Hematopoietic multipotent progenitor cell treated with erythropoietin and hydrocortisone succinate and interleukin-3 and kit ligand, for 6 days (in vitro differentiated cells): ENCODE measurements at places on chromosomes 12 and 14.

- peak; percentile 70 for DNase-seq
Observed at GRCh38 chr12:109927622-109928021, 27.5 kb downstream of the TCHP start.

DNA sequence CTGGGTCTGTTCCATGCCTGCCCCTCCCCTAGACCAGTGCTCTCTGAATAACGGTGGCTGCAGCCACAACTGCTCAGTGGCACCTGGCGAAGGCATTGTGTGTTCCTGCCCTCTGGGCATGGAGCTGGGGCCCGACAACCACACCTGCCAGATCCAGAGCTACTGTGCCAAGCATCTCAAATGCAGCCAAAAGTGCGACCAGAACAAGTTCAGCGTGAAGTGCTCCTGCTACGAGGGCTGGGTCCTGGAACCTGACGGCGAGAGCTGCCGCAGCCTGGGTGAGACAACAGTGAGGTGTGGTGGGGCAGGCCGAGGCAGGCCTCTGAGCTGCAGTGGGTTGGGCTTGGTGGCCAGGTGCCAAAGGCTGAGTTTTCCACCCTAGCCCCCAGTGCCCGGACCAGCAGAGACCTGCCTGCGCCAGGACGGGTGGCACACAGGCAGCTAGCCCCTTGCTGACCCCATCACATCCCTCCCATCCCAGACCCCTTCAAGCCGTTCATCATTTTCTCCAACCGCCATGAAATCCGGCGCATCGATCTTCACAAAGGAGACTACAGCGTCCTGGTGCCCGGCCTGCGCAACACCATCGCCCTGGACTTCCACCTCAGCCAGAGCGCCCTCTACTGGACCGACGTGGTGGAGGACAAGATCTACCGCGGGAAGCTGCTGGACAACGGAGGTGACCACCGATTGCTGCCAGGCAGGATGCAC lies 28.2 kb upstream of the LRP1-AS start:
- DNase-seq: peak; percentile 76

- DNase-seq: no peak
Observed at GRCh38 chr12:47785887-47786661, 13.0 kb downstream of the SLC48A1 start.

DNA sequence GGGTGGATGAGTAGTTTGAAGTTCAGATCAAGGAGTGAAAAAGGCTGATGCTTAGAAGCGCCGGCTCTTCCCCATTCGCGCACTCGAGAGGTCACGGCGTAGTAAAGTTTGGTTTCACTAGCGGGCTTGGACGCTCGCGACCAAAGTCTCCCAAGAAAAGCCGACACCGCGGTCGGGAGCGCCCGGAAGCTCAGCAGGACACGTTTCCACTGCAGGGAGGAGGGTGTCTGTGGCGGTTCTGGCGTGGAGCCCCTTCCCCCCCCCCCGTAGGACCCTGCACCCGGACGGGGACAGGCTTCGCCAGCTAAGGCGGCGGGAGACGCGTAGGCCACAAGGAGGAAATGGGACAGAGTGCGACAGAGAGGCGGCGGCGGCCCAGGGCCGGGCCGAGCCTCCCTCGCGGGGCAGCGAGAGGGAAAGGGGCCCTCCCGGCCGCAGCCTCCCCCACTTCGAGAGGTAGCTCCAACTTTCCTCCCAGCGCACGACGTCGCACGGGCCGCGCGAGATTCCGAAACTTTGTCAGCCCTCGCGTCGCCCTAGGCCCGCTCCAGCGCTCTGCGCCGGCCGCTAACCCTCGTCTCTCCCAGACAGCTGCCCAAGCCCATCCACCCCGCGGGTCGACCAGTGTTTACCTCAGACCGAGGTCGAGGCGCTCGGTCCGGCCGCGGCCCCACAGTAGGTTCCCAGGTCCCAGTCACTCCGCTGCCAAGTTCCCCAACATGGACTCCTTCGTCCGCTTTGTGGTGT lies 480 bp downstream of the SCAF11 start:
- peak; percentile 83 for DNase-seq

DNA sequence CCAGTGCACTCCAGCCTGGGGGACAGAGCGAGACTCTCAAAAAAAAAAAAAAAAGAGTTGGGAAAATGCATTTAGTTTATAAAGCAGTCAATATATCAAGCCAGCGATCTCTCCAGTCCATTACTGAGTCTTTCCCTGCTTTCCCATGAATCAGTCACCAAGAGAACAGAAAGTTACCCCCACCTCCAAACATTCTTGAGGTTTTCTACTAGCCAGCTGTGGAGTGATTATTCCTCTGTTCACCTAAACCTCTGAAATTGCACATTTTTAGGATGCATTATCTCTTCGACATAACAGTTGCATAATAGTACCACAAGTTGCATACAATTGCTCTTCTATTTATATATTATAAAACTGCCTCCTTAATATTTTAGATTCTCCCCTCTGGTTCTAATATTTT lies 134.8 kb upstream of the DIO3 start:
- DNase-seq: no peak

GRCh38 chr12:29253906-29254625 lies 105.0 kb downstream of the FAR2 start:
- no peak for DNase-seq

GRCh38 chr14:22955702-22956569 lies 954 bp downstream of the HAUS4 start:
- DNase-seq: peak; percentile 65

GRCh38 chr14:77782202-77782601 lies 17.7 kb upstream of the ADCK1 start:
- DNase-seq: no peak

- DNase-seq: peak; percentile 57
Observed at GRCh38 chr14:103749860-103750259, 34.2 kb downstream of the ZFYVE21 start.

GRCh38 chr12:59780605-59781135 lies 184.8 kb downstream of the SLC16A7 start:
- peak; percentile 41 for DNase-seq

GRCh38 chr12:21934173-21934572 lies 7.1 kb downstream of the ABCC9 start:
- no peak for DNase-seq

GRCh38 chr12:100675432-100675831 lies 101.9 kb downstream of the GAS2L3 start:
- peak; percentile 34 for DNase-seq

- DNase-seq: no peak
Observed at GRCh38 chr14:32707742-32708500, 230.8 kb upstream of the NPAS3 start.
